ENCODE measurements at places on chromosomes 2 and 18.

- no peak for DNase-seq
Observed at GRCh38 chr2:176285321-176285720, 16.1 kb downstream of the MTX2 start.

DNA sequence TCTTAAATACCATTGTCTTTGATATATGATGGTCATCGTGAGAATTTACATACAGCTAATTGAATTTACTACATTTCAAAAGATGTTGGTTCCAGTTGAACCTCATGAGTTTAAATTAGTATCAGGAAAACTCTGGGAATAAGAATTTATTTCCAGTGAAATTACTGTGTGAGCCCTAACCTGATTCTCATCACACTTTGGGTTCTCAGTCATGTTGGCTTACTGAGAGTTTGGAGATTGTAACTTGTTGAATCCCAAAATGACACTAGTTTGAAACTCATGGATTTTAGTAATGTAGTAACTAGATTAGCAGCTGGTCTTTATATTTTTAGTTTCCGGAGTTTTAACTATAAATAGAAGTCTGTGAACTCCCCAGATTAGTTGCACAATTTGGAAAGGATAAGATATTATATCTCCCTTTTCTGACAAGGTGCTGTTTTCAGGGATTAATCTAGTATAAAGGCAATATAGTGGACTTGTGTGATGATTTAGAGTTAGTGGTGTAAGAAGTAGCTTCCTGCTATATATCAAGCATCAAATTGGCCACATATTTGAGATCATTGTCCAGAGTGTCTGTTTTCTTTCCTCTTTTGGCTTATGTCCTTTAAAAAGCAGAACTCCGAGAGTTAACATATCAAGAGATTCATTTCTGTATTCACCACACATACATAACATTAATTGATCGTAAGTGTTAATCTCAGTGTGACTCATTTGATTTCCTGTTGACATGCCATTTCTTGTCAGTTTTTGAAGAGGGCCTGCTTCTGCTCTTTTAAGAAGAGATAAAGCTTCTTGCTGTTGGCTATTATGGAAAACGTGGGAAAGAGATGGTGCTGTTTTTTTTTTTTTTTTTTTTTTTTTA lies 15.7 kb downstream of the NDUFV2 start:
- no peak for DNase-seq

- no peak for DNase-seq
Observed at GRCh38 chr2:225667445-225667844, 267.9 kb downstream of the NYAP2 start.

- no peak for DNase-seq
Observed at GRCh38 chr18:32907648-32908423, 135.0 kb upstream of the KLHL14 start.

All from NCI-H2081 treated with DMSO at 0.1 percent for 48 hours (cell line).